ENCODE measurements at places on chromosomes 16 and 17.
A peak's percentile ranks its signal among the peaks of the same experiment; 100 is the strongest.

DNA sequence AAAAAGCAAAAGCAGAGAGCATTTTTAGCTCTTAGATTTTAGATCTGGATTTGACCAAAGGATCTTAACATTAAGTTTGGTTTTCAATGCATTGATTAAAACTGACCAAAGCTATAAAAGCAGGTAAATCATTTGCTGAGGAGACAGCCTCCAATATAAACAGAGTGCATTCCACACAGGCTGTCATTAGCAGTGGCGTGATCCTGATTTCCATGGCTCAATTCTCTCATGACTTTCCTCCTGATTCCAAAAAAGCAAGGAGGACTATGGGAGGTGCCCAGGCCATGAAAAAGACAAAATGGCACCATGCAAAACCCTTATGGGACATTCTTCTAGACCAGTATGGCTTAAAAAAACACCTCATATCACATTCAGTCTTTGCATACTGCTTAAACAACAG, 53.5 kb downstream of the PARN start:
- DNase-seq = no peak

GRCh38 chr16:23922406-23922805, 86.6 kb downstream of the PRKCB start:
- DNase-seq = no peak

GRCh38 chr17:50184064-50184463, 17.4 kb downstream of the COL1A1 start:
- DNase-seq = peak; percentile 72

DNA sequence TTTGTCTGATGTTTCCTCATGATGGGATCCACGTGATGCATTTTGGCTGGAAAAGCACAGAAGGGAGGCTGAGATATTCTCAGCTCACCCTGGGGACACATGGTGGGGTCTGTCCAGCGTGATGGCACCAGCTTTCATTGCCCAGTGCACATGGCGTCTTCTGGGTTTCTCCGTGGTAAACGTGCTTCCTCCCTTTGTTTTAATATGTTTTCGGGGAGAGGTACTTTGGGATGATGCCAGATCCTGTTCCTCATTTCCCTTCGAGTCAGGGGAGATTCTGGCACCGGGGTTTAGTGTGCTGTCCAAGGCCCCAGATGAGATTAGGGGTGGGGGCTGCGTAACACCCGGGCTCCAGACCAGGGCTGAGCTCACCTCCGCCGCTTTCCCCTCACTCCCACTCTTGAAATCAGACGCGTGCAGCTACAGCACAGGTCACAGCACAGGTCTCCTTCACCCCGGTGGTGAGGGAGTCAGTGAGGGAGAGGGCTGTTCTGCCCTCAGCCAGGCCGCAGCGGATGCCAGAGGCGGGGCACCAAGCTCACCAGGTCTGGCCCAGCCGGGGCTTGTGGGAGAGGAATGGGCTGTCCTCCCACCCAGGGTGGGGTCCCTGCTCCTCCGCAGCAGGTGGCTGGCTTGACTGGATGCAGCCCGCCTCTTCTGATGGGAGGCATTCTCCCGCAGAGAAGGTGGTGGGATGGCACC, 33.9 kb downstream of the COX4I1 start:
- peak; percentile 75 for DNase-seq

DNA sequence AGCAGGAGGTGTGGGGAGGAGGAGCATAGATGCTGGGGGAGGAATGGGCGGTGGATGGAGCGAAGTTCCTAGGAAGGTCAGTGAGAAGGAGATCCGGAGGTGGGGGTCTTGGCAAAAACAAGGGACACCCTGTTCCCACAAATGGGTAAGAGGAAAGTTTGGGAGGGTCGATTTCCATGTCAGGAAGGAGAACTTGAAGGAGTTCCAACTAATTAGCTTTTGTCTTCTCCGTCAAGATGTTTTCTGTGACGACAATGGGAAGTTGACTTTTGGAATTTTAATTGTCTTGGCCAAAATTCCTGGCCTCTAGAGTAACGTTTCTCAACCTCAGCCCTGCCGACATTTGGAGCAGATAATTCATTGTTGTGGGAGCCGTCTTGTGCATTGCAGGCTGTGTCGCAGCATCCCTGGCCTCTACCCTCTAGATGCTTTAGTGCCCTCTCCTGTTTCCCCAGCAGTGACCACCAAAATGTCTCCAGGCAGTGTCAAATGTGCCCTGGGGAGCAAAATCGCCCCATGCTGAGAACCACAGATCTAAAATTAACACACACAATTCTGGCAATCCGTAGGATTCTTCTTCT, 97.1 kb downstream of the PITPNC1 start:
- DNase-seq = no peak

- no peak for DNase-seq
Measured at GRCh38 chr17:54096216-54096615, 273.5 kb downstream of the KIF2B start.

DNA sequence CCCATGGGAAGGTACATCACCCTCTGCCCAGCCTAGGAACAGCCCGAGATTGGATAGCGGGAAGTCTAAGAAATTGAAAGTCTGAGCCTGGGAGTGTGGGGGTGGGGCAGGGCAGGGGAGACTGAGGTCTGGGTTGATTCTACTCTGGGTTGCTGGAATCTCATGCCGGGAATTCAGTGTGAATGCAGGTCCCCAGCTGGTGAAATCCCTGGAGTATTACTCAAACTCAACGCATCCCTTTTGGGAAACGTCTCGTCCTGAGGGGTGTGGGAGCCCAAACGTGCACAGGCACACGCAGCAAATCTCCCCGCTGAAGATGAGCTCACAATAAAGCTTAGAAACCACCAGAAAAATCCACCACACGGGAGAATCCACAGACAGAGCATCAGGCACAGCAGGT, 55.4 kb downstream of the SOCS1 start:
- DNase-seq = no peak

- DNase-seq = no peak
Measured at GRCh38 chr16:84836967-84837366, 17.2 kb downstream of the CRISPLD2 start.

DNA sequence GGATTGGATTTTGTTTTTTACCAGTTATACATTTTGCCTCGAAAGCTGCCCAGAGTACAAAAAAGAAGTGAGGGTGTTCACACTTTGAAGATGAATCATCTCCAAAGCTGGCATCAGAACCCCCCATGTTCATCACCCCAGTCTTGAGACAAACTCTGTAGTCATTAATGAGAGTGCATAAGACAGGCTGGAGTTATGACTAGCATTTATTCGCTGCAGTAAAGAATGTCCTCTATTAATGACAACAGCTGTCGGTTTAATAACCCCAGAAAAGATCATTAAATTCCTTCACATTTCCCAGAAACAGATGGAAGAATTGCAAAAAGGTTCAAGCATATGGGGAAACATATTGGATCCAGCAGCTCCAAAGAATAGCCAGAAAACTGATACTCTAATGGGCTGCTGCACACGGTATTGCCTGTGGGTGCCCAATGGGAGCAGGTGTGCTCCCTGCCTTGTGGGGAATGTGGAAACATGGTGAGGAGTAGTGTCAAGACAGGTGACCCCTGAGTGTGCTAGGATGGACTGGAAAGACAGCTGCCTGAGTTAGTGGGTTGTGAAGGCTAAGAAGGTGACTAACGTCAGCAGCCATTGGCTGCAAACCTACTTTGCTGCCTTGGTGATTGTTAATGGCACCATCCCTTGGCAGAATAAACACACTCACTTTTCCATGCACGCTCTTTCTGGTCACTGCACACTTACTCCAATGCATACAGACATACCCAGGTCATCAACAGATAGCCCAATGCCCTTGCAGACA, 81.9 kb downstream of the AIPL1 start:
- DNase-seq = no peak

DNA sequence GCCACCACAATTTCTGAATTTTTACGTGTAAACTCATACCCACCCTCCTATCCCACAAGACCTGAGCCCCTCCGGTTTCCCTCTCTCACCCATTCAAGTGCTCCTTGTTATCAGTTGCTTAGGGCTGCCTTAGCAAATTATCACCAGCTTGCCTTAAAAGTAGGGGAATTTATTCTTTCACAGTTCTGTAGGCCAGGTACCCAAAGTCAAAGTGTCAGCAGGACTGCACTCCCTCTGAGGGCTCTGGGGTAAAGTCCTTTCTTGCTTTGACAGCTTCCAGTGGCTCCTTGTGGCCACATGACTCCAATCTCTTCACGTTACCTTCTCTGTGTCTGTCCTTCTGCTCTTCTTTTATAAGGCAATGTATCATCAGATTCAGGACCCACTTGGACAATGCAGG, 7.9 kb upstream of the TMEM220 start:
- no peak for DNase-seq

GRCh38 chr16:66079671-66080334, 286.7 kb upstream of the CDH5 start:
- DNase-seq = no peak

- DNase-seq = no peak
Measured at GRCh38 chr16:66427036-66427860, at the start of gene BEAN1. Gene BEAN1, plus strand, starts transcription at chr16:66427295. Its CDS starts 10,382 bp downstream, at chr16:66437677.

- no peak for DNase-seq
Measured at GRCh38 chr16:23505180-23505665, 5.1 kb downstream of the GGA2 start.

- no peak for DNase-seq
Measured at GRCh38 chr17:48878920-48879898, 13.4 kb upstream of the ATP5MC1 start.

- DNase-seq = no peak
Measured at GRCh38 chr16:83847371-83848225, 39.8 kb downstream of the HSBP1 start.

- no peak for DNase-seq
Measured at GRCh38 chr17:78219396-78220150, 5.5 kb downstream of the BIRC5 start.

DNA sequence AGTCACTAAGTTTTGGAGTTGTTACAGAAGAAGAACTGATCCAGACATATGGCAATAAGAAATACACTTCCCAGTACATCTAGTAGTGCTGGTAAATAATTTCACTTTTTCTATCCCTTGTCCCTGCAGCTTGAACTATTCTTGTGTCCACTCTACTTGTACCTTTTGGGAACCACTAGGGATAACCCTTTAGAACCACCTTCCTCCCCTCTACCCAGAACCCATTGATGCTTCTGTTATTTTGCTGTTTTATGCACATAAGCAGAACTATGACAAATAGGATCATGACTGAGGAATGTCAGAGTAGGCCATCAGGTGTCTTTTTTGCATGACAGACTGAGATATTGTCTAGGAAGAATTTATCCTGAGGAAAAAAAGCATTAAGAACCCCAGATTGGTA, 125.1 kb downstream of the BRIP1 start:
- DNase-seq = no peak

DNA sequence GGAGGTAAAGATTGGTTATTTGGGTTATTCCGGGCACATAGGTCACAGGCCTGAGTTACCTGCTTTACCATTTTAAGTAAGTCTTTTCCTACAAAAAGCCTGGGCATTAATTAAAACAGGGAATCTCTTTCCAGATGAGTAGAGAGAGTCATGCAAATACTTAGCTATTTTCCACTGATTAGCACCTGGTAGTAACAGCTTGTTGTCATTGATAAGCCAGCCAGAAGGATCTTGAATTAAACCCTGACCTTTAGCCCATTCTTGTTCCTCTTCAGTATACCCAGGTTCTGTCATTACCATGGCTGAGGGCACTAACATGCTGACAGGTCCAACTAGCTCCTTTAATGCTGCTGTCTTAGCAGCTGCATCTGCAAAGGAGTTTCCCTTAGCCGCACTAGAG, 44.4 kb upstream of the ARL4D start:
- no peak for DNase-seq

DNA sequence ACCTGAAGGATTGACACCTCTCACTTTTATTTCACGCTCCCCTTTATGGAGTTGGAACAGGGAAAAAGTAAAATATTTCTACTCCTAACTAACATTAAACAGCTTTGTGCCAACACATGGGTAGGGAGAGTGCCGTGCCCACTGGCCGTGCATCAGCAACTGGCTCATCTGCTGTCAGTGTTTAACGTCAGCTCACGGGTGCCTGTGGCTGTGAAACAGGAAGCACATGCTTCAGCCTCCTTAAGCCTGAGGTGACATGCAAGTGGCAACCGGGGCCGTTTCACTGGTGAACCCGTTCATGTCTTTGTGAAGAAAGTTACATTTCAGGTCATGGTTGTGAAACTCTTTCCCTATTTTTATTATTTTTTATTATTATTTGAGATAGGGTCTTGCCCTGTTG, 3.2 kb downstream of the SPG7 start:
- DNase-seq = no peak

DNA sequence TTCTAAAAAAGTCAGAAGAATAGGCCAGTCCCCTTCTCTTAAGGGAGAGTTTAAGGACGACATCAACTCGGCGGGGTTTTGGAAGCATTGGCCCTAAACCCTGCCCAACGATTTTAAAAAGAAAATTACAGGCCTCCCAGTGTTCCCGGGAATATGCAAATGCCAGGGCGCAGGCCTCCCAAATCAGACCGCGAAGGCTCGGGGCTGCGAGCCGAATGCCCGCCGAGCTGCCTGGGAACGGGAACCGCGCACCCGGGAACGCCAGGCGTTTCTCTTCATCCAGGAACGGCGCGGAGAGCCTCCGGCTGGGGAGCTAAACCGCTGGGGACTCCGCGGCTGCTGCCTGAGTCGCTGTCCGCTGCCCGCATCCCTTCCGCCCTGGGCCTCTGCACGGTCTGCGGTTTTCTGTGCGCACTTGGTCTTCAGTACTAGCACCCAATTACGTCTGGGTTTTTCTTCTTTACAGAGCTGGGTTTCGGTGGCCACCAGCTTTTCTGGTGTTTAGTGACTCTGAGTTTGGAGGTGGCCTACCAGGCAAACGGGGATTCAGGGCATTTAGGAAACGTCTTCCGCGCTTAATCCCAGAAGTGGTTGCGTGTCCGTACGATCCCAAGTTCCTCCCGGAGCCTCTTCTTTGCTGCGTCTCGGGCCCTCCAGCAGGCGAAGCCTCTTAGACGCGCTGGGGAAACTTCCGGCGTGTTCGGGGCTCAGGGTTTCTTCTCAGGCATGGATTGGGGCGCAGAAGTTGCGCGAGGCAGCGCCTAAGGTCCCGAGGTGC, 5.7 kb downstream of the IRX5 start:
- DNase-seq = no peak

- DNase-seq = no peak
Measured at GRCh38 chr16:87762071-87762571, 3.7 kb downstream of the KLHDC4 start.

DNA sequence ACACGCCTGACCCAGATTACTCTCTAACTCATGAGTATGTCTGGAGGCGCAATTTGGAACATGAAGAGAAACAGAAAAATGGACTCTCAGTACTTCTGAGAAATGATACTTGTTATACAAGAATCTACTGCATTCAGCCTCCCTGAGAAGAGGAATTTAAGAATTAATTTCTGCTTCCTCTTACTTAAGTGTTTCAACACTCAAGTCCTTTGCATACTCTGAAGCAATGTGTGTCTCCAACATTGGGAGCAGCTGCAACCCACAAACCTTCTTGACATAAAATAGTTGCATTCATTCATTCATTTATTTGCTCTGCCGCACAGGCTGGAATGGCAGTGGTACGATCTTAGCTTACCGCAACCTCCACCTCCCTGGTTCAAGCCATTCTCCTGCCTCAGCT, 199.8 kb downstream of the NPIPA7 start:
- no peak for DNase-seq

DNA sequence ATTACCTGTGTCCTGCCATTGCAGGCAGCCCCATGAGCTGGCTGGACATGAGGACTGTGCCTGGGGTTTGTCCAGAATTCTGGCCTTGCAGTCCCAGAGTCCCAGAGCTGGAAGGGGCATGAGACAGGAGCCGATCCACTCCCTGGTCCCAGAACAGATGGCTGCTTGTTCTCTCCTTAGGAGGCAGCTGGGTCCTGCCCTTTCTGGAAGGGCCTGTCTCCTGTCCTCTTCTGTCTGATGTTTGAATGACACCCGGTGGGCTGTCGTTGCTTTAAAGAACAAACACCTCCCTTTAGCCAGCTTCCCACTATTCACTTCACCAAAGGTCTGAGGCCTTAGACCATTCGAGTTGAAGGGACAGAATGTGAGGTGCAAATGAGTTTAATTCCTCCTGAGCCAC, 63.8 kb downstream of the RAP1GAP2 start:
- no peak for DNase-seq

All from chondrocyte (in vitro differentiated cells).